ENCODE measurements at places on chromosomes 12 and 14. TPM values are rescaled to one million over a fixed set of nuclear protein-coding genes. Genes with fewer than 3 reads are reported as not detected.

The RAPGEF3 gene
- 125 TPM for total RNA-seq

The RNASE3 gene
- not detected for total RNA-seq

GRCh38 chr12:40016980-40017379 is 88.9 kb downstream of the SLC2A13 start:
- no peak for DNase-seq

GRCh38 chr14:89215531-89215930 is 201.5 kb downstream of the FOXN3 start:
- DNase-seq, result no peak

GRCh38 chr12:77299910-77300669 is 234.7 kb upstream of the E2F7 start:
- DNase-seq, result peak; percentile 47

GRCh38 chr14:90281261-90281660 is 24.9 kb downstream of the PSMC1 start:
- peak; percentile 76 for DNase-seq

DNA sequence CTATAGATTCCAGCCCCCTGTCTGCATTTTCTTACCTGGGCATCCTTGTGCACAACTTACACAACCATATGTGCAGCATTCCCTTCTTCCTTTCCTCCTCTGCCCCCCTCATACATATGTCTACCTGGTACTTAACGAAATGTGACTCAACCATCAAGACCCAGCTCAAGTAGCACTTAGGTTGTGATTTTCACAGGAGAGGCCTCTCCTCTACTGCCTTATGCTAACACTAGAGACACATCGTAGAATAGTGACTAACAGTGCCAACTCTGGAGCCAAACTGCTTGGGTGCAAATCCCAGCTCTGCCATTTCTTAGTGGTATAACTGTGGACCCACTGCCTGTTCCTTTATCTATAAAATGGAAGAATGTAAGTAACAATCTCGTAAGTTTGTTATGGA is 24.1 kb upstream of the PLEKHA5 start:
- DNase-seq, result no peak

DNA sequence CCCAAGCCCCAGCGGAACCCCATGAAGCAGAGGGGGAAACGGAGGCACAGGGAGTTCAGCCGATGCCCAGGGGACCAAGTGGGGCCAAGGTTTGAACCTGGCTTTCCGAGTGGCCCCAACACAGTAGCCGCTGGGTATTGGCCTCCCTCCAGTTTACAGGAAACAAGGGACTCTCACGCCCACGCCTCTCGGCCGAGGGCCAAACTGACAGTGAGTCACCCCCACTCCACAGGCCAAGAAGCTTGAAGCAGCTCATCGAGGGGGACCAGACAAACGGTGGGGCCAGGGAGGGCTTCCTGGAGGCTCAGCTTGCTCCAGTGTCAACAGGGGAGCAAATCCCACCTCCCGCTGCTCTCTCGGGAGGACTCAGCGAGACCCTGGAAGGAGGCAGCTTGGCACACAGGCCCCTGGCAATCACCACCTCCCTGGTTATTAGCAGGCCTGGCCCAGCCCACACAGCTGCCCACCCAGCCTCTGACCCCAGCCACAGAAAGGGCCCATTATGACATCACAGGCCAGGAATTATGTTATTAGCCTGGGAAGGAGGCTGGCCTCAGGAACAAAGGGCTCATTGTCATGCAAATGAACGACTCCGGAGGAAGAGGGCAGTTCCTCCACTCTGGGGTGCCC is 54.6 kb downstream of the NCOR2 start:
- peak; percentile 95 for DNase-seq
